MG63 (cell line): ENCODE measurements at places on chromosomes 5 and 9. TPM values are rescaled to one million over a fixed set of nuclear protein-coding genes. Genes with fewer than 3 reads are reported as not detected.

GRCh38 chr5:158033724-158034123 is 174.8 kb upstream of the CLINT1 start:
- no peak for DNase-seq

GRCh38 chr5:176157656-176158055 is 80.6 kb upstream of the SIMC1 start:
- peak; percentile 87 for DNase-seq

The SPATA31E1 gene
- total RNA-seq = not detected in 2 replicates

The FRMD3 gene
- 1.1 TPM in 1 of 2 replicates, not detected in the other for total RNA-seq

- no peak for DNase-seq
Measured at GRCh38 chr9:20405616-20406015, 216.7 kb downstream of the MLLT3 start.

DNA sequence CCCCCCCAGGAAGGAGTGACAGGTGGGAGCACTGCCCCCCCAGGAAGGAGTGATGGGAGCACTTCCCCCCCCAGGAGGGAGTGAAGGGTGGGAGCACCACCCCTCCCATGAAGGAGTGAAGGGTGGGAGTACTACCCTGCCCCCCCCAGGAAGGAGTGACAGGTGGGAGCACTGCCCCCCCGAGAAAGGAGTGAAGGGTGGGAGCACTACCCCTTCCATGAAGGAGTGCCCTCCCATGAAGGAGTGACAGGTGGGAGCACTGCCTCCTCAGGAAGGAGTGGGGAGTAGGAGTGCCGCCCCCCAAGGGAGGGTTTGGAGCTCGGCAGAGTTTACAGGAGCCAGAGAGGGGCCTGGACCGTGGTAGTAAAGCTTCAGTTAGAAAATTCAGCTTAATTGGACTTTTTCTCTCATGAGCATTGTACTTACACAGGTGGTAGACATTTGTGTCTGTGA is 100.7 kb downstream of the CACNA1B start:
- DNase-seq = no peak

DNA sequence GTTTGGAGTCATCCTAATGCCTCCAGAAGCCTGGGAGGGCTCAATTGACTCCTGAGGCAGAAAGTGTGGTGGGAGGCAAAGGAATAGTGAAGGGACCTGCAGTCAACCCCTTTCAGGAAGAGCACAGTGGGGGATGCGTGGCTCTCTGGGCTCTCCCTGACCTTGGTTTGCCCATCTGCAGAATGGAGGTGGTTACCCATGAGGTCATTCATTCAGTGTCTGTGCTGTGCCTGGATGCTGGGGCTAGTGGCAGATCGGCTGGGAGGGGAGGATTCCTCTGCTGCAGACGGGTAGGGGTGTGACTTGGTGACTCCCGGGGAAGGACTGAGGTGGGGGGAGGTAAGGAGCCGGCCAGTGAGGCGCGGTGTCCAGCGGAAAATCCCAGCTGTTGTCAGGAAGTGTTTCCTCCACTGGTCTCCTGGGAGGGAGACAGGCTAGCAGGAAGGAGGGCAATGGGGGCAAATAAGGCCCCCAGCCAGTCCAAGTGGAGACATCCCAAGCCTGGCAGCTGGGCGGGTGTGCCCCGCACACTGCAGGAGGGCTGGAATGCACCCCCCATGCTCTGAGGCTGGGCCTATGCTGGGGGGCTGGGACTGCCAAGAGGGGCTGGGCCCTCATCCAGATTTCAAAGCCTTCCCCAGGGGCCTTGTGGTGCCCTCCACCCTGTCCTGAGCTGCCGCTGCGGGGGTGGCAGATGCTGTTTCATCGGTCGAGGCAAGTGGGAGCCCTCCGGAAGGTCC is 10.9 kb downstream of the CXXC5 start:
- DNase-seq = peak; percentile 98

DNA sequence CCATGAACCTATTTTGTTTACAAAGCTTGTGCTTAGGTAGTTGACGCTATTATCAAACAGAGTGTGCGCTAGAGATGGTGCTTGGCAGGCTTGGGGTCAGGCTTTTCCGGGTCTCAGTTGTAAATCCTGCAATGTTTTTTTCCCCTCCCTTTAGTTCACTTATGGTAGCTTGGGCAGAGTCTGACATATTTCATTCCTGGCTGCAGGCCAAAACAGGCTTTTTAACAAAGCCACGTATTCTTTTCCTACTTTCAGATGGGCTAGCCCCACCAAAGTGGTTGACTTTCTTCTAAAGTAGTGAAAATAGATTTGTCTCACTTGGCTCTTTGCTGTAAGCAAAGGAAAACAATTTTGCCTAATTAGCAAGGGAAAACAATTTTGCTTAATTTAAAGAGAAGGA is 58.0 kb upstream of the FBN2 start:
- no peak for DNase-seq

The SPARC gene
- 1,117 and 1,361 TPM in 2 replicates for total RNA-seq

DNA sequence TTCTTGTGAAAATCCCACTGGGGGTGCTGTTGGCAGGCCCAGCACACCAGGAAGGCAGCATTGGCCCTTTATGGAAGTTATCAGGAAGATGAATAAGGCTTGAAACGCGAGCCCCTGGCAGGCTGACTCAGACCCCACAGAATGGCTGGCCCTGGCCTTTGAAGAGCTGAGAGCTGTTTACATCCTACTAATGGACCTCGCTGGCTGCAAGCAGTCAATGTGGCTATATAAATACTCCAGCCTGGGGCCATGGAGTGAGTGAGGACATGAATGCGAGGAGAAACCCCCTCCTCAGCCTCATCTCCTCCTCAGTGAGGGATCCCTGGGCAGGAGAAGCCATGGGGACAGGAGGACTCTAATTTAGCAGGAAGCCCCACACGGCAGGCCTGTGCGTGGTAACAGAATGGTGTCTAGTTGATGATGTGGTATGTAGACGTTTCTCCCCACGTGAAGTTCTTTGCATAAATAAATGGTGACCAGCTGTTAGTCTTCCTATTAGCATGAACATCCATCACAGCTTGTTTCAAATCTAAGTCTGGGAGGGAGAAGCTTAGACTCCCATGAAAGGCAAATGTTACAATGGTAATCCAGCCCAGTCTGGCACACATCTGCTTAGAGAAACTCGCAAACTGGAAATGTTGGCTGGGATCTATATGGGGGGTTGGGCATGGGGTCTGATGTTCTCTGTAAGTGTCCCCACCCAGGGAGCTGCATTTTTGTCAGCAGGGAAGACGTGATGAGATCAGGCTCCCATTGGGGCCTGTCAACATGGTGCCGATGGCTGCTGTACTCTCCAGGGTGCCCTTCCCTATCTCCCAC is 175.1 kb upstream of the PITX1 start:
- DNase-seq = peak; percentile 99

DNA sequence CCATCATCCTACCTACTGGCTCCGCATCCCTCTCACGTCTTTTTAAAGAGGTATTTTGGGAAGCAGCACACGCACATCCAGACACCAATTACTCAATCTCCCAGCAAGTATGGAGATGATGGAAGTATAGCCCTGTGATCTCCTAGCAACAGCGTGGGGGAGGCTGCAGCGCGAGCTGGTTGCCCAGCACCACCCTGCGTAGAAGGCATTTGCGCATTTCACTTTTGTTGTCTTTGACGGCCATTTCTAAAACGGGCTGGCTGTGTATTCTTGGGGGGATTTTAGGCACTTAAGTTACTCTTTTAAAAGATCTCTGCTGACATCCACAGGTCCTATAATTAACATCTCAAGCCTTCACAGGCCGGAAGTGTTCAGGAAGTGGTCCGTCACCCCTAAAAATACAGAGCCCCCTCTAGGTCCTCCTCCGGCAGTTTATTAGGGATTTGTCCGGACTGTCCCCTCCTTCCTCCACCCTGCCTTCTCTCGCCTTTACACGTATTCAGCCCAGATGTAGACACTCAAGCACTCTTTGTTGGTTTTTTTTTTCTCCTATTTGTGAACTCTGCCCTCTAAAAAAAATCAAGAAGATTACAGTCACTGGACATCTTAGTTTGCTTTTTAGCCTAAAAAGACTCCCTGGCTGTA is 371.4 kb downstream of the NTRK2 start:
- DNase-seq = no peak

GRCh38 chr9:96381125-96381524 is 2.4 kb downstream of the SLC35D2 start:
- DNase-seq = no peak
